ENCODE measurements at places on chromosomes 7 and 10.

GRCh38 chr7:11557627-11558026 is 274.4 kb downstream of the THSD7A start:
- DNase-seq: peak; percentile 2

DNA sequence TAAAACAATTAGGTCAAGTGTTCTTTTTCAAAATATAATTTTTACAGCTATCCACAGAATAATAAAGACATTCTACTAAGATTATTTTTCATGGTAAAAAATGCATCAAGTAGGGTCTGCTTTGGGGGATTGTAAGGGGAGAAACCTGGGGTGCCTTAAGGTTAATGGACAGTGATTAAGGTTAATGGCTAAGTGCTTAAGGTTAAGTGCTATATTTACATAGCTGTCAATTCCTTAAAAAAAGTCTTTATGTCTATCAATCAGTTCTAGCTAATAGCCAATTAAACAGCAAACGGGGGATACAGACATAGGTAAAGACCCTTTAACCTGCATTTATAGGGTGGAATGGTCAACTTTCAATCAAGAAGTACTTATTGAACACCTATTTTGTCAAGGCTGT is 284.5 kb upstream of the SEMA3A start:
- no peak for DNase-seq

- no peak for DNase-seq
Measured at GRCh38 chr10:15335508-15335907, 35.6 kb downstream of the FAM171A1 start.

GRCh38 chr10:63204667-63205391 is 71.7 kb downstream of the NRBF2 start:
- DNase-seq: no peak

DNA sequence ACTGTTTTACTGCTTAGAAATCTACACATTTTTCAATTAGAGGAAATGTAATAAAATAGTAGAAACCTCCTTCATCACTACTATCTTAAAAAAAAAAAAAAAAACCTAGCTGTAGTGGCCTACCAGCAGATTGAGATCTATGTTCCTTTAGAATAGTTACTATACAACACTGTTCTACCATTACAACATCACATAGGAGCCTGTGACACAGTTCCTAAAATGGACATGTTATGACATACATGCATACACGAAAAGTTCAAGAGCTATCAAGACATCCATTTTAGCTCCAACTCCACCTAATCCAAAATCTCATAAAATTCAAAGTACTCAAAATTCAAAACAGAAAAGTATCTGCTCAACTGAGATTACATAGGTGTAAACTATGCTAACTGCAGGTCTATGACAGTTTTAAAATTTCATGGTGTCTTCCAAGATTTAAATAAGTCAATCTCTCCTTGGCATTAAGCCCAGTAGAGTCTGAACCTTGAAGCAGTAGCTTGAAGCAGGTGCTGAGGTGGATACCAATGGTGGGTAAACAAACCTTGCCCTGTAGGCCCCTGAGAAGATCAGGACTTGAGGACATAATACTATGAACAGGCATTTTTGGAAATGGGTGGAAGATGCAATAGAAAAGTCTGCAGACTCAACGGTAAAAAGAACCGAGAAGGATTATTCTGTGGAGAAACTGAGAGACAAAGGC is 17.0 kb downstream of the CACUL1 start:
- no peak for DNase-seq

- no peak for DNase-seq
Measured at GRCh38 chr10:73097305-73097670, 622 bp upstream of the P4HA1 start.

DNA sequence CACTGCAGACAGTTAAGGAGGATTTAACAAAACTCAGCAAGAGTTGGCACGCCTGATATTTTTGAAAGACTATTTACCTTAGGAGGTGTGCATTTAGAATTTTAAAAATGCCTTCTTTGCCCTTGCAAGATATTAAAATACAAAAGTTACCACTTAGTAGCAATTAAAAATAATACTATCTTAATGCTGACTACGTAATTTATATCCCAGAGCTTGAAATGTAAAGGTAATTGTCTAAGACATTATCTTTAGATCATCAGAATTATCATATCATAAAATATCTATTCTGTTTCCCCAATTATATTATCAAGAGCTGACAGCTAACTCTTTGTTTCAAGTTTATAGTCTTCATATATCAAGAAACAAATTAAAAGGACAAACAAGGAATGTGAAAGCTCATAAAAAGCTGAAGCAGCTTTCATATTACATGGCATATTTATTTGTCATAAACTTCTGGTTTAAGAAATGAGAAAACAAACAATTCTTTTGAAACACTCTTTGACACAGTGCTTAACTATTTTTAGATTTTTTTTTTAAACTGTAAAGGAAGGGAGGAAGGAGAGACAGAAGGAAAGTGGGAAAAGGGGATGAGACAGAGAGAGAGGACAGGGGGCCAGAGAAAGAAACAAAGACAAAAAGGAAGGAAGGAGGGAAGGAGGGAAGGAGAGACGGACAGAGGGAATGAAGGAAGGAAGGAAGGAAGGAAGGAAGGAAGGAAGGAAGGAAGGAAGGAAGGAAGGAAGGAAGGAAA is 73.5 kb downstream of the RTKN2 start:
- no peak for DNase-seq

DNA sequence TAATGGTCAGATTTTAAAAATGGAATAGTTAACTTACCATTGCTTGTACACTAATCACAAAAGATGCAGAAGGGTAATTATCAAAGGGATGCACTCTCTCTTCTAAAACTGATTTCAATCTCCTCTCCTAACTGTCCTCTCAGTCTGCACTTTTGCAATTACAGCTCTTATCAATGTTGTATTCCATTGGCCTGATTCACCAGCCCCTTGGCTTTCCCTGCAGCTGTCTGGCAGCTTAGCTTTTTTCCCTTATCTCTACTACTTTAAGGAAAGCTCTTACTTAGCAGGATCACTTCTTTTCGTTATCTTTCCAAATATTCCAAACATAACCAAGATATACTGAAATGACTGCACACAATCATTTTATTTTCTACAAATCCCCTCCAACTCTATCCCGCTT is 448.8 kb downstream of the GRM8 start:
- no peak for DNase-seq

- no peak for DNase-seq
Measured at GRCh38 chr7:104984585-104985258, 29.3 kb upstream of the KMT2E start.

DNA sequence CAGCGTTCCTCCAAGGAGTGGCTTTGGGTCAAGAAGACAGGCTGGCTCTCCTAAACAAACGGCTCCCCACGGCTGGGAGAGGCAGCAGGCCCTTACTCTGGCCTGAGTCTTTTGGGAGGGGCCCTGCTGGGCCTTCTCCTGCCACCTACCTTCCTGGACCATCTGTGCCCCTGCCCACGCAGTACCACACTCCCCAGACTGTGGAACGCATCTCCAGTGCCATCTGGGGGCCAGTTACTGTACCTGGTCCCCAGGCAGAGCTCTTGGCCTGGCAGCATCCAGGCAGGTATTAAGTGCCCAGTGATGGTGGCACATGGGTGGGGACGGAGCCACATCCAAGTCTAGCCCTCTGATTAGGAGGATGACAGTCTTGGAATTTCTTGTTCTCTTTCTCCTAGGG is 14.4 kb downstream of the ALKBH4 start:
- peak; percentile 45 for DNase-seq

DNA sequence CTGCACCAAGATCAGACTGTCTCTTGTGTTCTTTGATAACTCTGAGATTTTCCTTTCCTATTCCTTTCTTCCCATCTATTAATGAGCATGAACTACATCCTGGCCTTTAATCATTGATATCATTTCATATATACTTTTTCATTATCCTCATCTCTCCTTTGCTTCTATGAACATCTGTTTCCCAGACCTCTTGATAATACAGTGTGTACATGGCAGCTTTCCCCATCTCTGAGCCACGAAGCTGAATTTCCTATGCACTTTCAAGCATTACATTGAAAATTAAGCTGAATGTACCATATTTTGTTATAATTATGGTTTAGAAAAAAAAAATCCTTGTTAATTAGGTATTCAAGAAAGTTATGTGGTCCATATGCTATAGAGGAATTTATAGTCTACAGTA is 60.9 kb upstream of the CREB5 start:
- DNase-seq: no peak

GRCh38 chr7:2478399-2478785 is 2.2 kb upstream of the GRIFIN start:
- DNase-seq: no peak

DNA sequence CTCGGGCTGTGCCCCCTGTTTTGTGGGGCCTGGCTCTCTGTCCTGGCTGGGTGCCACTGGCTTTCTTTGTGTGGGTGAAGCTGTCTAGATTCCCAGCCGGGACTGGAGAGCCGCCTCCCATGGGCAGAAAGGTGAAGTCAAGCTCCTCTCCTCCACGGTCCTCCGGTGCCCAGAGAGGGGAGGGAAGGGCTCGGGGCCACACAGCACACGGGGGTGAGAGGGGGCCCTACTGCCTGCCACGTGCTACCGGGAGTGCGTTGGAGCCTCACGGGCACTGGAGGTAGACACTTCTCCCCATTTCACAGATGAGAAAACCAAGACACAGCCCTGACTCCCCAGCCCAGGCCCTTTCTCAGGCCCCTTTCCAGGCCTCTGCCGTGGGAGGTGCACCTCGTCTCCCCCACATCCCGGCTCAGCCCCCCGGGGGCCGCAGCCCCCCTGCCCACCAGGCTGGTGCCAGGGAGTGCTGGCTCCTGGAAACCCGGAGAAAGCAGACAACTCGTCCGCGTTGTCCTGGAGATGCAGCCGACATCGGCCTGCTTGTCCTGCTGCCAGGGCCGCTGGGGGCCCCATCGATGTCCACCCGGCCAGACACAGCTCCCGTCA is 55.8 kb downstream of the UNCX start:
- no peak for DNase-seq

DNA sequence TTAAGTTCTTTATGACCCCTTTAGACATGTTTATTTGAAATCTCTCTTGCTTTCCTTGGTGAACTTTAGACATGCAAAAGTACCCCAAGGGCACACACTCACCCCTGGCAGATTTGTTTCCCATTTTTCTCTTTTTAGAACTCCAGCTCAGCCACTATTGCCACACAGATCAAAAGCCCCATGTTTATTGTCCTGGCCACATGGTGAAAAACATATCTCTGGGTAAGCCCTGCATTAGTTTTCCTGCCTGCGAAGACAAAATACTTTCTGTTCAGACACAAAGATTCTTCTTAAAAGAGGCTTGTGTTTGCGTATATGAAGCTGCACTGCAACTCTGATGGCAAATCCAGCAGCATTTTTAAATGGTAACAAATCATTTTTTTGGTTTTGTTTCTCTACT is 200.0 kb downstream of the POLR1F start:
- no peak for DNase-seq

GRCh38 chr7:106332201-106332600 is 47.4 kb upstream of the NAMPT start:
- DNase-seq: no peak

DNA sequence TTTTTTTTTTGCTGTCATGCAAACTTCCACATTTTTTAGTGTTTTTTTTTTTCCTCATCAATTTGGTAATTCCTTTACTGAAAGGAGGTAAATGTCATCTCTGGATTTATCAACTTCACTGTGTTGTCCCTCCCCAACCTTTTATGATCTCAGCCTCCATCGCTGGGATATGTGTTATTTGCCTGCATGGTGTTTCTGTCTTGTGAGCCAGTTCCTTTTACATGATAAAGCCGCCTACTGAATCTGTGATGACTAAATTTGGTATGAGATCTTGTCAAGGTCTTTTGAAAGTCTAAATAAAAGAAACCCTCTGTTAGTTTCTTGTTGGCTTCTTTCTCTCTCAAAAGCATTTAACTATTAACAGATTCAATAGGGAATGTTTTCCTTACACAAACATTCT is 39.3 kb downstream of the TAS2R41 start:
- no peak for DNase-seq

DNA sequence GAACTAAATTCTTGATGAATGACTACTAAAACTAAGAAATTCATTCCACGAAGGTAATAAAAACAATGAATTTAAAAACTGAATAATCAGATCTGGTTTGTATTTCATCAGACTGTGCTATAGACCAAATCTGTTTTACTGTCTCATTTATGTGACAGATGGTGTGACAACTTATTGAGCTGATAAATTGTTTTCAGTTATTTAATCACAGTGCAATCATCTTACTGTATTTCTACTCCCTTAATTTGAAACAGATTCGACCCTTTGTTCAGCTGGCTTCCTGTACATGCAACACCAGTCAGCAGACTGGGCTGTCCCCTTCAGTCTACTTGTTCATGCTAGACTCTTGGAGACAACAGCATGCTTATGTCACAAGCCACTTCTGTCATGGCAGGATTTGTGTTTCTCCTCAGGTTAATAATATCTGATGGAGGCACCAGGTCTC is 150.9 kb downstream of the MBL2 start:
- DNase-seq: no peak

DNA sequence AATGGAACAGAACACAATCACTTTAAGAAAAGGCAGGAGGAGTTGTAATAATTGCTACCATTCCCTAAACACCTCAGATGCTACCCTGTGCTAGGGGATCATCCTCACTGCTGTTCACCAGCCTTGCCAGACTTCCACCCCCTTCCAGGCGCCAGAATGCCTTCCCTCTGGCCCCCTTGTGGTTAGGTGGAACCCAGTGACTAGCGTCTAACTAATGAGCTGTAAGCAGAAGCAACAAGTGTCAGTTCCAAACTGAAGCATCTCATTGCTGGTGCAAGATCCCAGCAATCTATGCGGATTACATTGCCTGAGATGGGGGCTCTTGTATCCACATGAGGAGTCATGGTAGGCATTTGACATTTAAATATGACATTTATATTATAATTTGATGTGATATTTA is 86.6 kb downstream of the FRMD4A start:
- peak; percentile 17 for DNase-seq

DNA sequence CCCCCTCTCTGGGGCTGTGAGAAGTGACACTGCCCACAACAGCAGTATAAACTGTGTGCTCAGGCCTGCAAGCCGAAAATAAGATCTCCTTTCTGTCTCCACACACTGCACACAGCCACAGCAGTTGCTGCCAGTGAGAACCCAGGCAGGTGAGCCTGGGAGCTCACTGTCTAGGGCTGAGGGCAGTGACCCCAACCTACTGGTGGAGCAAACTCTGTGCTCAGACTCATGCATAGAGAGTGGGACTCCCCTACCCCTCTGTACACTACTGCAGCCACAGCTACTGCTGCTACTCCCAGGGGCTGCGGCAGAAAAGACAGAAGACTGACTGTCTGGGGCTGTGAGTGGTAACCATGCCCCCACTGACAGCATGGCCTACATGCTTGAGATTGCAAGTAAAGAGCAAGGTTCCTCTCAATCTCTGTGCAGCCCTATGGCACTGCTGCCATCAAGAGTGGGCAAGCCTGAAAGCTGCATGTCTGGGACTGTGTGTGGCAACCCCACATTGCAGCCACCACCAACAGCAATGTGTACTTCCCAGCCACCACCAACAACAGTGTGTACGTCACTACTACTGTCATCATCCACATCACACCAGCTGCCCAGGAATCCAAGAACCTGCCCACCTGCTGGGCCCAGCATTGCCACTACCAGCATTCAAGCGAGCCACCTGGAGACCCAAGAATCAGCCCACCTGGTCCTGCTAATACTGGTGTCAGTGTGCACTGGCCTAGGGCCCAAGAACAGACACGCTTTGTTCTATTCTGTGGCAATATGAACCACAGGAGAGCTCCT is 226.1 kb downstream of the XPNPEP1 start:
- DNase-seq: no peak

GRCh38 chr7:48011323-48011722 is 17.6 kb downstream of the SUN3 start:
- no peak for DNase-seq

GRCh38 chr7:140592964-140593671 is 47.5 kb downstream of the DENND2A start:
- no peak for DNase-seq

All from NCI-H526 (cell line).